ENCODE measurements at places on chromosomes 3 and 15. TPM values are rescaled to one million over a fixed set of nuclear protein-coding genes. Genes with fewer than 3 reads are reported as not detected.

DNA sequence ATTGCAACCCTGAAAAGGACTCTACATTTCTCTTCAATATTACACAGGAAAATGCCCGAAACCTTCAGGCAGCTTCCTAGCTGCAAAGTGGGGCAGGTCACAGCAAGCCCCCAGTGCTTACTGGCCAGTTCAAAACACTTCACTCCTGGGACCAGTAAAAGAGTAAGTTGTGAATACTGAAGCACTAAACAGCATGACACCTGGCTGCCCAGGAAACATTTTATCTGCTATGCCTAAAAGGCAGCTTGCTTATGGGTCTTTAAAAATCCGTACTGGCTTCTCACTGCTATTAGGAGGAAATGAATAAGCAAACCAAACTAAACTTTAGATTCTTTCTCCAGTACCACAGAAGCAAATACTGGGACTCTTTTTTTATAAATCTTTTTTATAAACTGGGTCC lies 457.9 kb upstream of the ALCAM start:
- no peak overlapping the region for H3K4me3 ChIP-seq
- no peaks in the 10 kb centered on the region for H3K4me1 ChIP-seq
- no peaks in the 10 kb centered on the region for H3K27me3 ChIP-seq
- H3K36me3 ChIP-seq = no peaks in the 10 kb centered on the region

DNA sequence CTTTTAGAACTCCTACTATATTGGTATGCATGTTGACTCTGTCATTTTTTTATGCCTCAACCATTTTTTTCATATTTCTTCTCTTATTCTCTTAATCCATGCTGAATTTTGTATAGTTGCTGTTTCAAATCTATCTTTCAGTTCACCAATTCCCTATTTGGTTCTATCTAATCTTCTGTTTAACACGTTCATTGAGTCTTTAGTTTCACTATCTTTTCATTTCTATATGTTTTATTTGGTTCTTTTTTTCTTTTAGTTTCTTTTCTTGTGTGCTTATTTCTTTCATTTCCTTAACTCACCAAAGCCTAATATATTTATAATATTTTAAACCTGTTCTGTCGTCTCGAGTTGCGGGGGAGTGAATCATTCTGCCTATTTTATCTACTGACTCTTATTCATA lies 8.0 kb downstream of the AQP9 start:
- H3K36me3 ChIP-seq = no peaks in the 10 kb centered on the region
- H3K4me3 ChIP-seq = no peak overlapping the region
- peak overlapping the region; percentile 90 for H3K27ac ChIP-seq
- H3K27me3 ChIP-seq = no peaks in the 10 kb centered on the region

DNA sequence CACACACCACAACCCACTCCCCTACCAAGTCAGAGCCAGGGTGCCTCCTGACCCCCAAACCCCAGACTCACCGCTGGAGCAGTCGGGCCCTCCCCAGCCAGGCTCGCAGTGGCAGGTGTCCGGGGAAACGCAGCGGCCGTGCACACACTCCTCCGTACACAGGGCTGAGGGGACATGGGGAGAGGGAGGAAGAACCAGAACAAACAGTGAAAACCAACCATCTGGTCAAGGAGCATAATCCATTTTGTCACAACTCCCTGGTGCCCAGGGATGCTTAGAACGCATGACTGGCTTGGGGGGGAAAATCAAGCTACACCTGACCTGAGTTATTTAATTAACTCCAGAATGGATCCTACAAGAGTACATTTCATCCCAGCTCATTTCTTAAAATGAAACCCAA lies 159.2 kb downstream of the MEGF11 start:
- no peak for DNase-seq
- no peak overlapping the region for H3K27ac ChIP-seq
- H3K4me1 ChIP-seq = no peaks in the 10 kb centered on the region

- no peaks in the 10 kb centered on the region for H3K4me1 ChIP-seq
- no peak overlapping the region for H3K4me3 ChIP-seq
- no peak overlapping the region for H3K27ac ChIP-seq
- H3K27me3 ChIP-seq = no peaks in the 10 kb centered on the region
Measured at GRCh38 chr3:148971401-148972163, 19.8 kb upstream of the GYG1 start.

DNA sequence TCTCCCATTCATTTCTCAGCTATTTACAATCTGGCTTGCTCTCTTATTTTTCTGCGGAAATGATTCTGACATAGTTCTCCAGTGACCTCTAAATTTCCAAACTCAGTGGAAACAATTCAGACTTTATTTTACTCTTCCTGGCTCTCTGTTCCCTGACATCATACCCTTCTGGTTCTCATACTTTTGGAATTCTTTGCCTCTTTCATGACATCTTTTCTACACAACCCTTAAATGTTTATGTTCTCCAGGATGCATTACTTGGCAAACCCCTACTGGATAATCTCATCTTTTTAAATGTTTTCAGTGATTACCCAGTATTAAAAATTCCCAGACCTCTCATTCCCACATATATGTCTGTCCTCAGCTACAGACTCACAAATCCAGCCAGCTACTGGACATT lies 23.9 kb upstream of the PLSCR4 start:
- no peak overlapping the region for H3K4me3 ChIP-seq
- no peaks in the 10 kb centered on the region for H3K4me1 ChIP-seq

DNA sequence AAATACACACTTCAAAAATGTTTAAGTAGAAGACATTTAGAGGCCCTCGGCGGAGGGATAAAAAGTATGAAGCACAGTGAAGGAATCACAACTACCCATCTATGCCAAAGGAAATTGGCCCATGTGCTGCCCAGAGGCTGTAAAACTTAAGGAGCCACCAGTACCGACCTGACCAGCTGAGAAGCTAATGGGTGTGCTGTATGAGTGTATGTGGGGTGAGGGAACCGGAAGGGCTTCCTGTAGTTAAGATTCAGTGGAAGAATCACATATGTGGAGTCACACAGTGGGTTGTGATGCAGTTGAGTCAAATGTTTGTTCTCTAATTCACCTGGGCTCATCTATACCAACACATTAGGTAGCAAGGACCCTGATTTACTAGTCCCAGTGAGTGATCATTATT lies 516.0 kb upstream of the IL12A start:
- H3K36me3 ChIP-seq = no peaks in the 10 kb centered on the region
- H3K4me1 ChIP-seq = no peaks in the 10 kb centered on the region
- H3K27ac ChIP-seq = no peak overlapping the region
- H3K4me3 ChIP-seq = no peak overlapping the region
- no peak for DNase-seq

DNA sequence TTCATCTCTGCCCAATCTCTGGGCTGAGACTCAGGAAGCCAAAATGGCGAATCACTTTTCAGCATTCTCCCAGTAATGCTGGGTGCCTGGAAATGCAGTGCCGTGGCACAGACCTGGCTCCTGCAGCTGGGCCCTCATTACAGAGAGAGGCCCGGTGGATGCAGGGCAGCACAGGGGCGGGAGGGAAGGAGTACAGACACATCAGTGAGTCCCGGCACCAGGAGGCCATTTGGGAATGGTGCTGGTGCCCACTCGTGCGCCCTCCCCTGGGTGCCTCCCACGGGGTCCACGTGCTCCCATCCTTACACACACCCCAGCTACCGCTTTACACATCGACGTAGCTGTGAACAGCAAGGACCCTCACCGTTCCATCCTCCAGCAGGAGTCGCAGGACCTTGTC lies 13.2 kb downstream of the MYO5C start:
- no peak overlapping the region for H3K27ac ChIP-seq
- no peaks in the 10 kb centered on the region for H3K27me3 ChIP-seq
- H3K4me1 ChIP-seq = no peaks in the 10 kb centered on the region
- H3K4me3 ChIP-seq = no peak overlapping the region

- H3K27ac ChIP-seq = no peak overlapping the region
- no peaks in the 10 kb centered on the region for H3K36me3 ChIP-seq
- H3K4me3 ChIP-seq = no peak overlapping the region
- DNase-seq = no peak
Measured at GRCh38 chr3:104629038-104629437, 737.7 kb upstream of the ALCAM start.

DNA sequence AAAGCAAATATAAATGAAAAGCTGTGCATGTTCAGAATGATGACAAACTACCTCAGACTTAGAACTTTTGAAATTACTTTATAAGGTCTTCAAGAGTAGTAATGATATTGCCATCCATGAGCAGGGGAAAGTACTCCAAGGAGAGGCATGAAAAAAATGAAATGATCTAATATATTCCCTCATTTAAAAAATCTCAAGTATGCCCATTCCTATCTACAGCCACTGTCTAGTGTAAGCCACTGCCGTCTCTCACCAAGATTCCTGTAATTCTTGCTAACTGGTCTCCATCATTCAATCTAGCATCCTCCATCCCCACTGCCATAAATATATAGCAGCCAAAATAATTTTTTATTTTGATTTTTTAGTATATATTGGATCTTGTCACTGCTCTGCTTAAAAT lies 258.8 kb downstream of the PLOD2 start:
- H3K4me3 ChIP-seq = no peak overlapping the region
- H3K27me3 ChIP-seq = no peaks in the 10 kb centered on the region
- H3K36me3 ChIP-seq = no peaks in the 10 kb centered on the region

DNA sequence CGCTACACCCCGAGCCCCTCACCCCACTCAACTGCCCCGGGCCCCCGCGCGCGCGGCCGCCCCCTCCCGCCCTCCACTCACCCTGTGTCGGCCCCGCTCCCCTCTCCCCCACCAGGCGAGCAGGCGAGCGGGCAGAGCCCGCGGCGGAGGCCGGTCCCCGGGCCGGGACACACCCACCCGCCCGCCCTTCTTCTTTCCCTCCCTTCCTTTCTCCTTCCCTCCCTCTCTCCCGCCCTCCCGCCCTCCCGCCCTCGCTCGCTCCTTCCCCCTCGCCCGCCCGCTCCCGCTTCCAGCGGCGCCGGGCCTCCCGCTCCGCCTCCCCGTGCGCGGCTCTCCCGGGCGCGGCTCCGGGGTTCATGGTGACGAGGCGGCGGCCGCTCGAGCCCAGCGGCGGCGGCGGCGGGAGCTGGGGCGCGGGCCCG lies at the start of gene CTDSPL:
TSS of gene CTDSPL (plus strand) at position 261 of the 422 bp plus-strand sequence. CDS start 320 bp downstream, outside the sequence.
- peaks cover 42% of the 10 kb centered on the region for H3K4me1 ChIP-seq
- H3K27ac ChIP-seq = peak within 1 kb of the TSS; percentile 82
- H3K36me3 ChIP-seq = no peaks in the 10 kb centered on the region
- H3K27me3 ChIP-seq = no peaks in the 10 kb centered on the region
- peak; percentile 75 for DNase-seq

DNA sequence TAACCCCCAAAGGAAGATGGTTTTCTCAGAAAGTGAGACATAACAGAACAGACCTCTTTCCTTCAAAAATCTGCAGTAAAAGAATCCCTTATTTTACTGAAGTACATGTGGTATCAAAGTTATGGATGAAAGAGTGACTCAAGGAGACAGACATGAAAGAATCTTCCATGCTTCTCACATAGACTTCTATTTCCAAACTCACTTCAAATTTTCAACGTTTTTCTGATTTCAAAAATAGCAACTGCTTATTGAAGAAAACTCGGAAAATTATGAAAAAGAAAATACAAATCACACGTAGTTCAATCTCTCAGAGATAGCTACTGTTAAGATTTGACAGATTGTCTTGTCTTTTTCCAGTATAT lies 39.8 kb upstream of the TRA2B start:
- no peak for DNase-seq
- no peaks in the 10 kb centered on the region for H3K36me3 ChIP-seq
- no peaks in the 10 kb centered on the region for H3K27me3 ChIP-seq
- H3K4me1 ChIP-seq = no peaks in the 10 kb centered on the region
- H3K4me3 ChIP-seq = no peak overlapping the region

DNA sequence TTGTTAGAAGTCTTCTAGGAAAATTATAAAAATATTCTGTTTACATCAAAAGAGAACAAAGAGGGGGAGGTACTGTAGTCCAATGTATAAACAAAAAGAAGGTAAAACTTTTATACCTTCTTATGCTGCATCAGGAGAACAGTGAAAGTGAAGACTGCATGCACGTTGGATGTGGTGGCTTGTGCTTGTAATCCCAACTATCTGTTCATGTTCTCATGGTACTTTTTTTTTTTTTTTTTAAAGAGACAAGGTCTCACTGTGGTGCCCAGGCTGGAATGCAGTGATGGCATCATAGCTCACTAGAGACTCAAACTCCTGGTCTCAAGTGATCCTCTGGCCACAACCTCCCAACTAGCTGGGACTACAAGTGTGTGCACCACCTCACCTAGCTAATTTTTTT lies 4.2 kb downstream of the SEC62 start:
- H3K27ac ChIP-seq = no peak overlapping the region
- DNase-seq = no peak
- no peak overlapping the region for H3K4me3 ChIP-seq
- no peaks in the 10 kb centered on the region for H3K27me3 ChIP-seq
- H3K36me3 ChIP-seq = no peaks in the 10 kb centered on the region
- H3K4me1 ChIP-seq = peaks cover 58% of the 10 kb centered on the region

GRCh38 chr15:92471288-92471687 lies 77.6 kb downstream of the ST8SIA2 start:
- no peak overlapping the region for H3K27ac ChIP-seq
- no peaks in the 10 kb centered on the region for H3K36me3 ChIP-seq
- no peaks in the 10 kb centered on the region for H3K4me1 ChIP-seq
- no peaks in the 10 kb centered on the region for H3K27me3 ChIP-seq

- H3K36me3 ChIP-seq = no peaks in the 10 kb centered on the region
- DNase-seq = no peak
- H3K4me1 ChIP-seq = peaks cover 32% of the 10 kb centered on the region
Measured at GRCh38 chr15:40785814-40786213, 16.0 kb downstream of the C15orf62 start.

GRCh38 chr15:88509964-88510363 lies 36.5 kb downstream of the DET1 start:
- H3K36me3 ChIP-seq = no peaks in the 10 kb centered on the region
- H3K4me1 ChIP-seq = no peaks in the 10 kb centered on the region
- no peak overlapping the region for H3K4me3 ChIP-seq
- no peak overlapping the region for H3K27ac ChIP-seq
- DNase-seq = no peak

- peak overlapping the region; percentile 77 for H3K4me3 ChIP-seq
- DNase-seq = no peak
- no peaks in the 10 kb centered on the region for H3K27me3 ChIP-seq
Measured at GRCh38 chr3:148992027-148992634, 791 bp downstream of the GYG1 start.

KBTBD12 gene
- 2.5 TPM for total RNA-seq

CLDN18 gene
- 66.8 TPM for total RNA-seq

SERINC4 gene
- total RNA-seq = 0.10 TPM

GRK7 gene
- total RNA-seq = not detected

SPINK8 gene
- total RNA-seq = not detected

AMOTL2 gene
- total RNA-seq = 106 TPM

DAZL gene
- total RNA-seq = not detected

PLIN1 gene
- 0.55 TPM for total RNA-seq

HGD gene
- 2.4 TPM for total RNA-seq
